A549 treated with CpdA at 1 μM for 4 hours (cell line): ENCODE measurements at places on chromosomes 2 and 18. TPM values are rescaled to one million over a fixed set of nuclear protein-coding genes. Genes with fewer than 3 reads are reported as not detected.

The ZNF638 gene
- total RNA-seq = 68.2 to 90.3 TPM (median 72.9 TPM) in 5 replicates

The CYRIA gene
- total RNA-seq = 0.19 to 0.32 TPM (median 0.31 TPM) in 5 replicates

The MRO gene
- total RNA-seq = 0.10 to 0.27 TPM (median 0.20 TPM) in 4 of 5 replicates, not detected in the other

The SIX2 gene
- 0.12 to 0.35 TPM (median 0.22 TPM) in 5 replicates for total RNA-seq

The SPATA3 gene
- not detected in 5 replicates for total RNA-seq

The UGT1A5 gene
- not detected in 5 replicates for total RNA-seq

The CFLAR gene
- total RNA-seq = 60.3 to 87.2 TPM (median 73.2 TPM) in 5 replicates

The CSRNP3 gene
- total RNA-seq = not detected in 5 replicates

The RDH14 gene
- total RNA-seq = 38.0 to 42.0 TPM (median 39.6 TPM) in 5 replicates

The ALPI gene
- total RNA-seq = not detected in 5 replicates

The ALK gene
- total RNA-seq = 0.06 TPM in 1 of 5 replicates, not detected in the others

The SERPINB12 gene
- total RNA-seq = not detected in 5 replicates

The CD28 gene
- not detected in 5 replicates for total RNA-seq

The GBX2 gene
- total RNA-seq = 2.2 to 3.7 TPM (median 2.6 TPM) in 5 replicates

The POTEE gene
- total RNA-seq = 0.03 to 0.08 TPM (median 0.06 TPM) in 4 of 5 replicates, not detected in the other

The COBLL1 gene
- total RNA-seq = 4.1 to 7.2 TPM (median 4.1 TPM) in 5 replicates

The ARHGAP25 gene
- 0.12 to 0.39 TPM (median 0.21 TPM) in 4 of 5 replicates, not detected in the other for total RNA-seq

The RFTN2 gene
- total RNA-seq = not detected in 5 replicates

The BMPR2 gene
- 10.7 to 17.7 TPM (median 15.2 TPM) in 5 replicates for total RNA-seq

The USP34 gene
- 48.5 to 60.9 TPM (median 53.4 TPM) in 5 replicates for total RNA-seq

The C2orf66 gene
- total RNA-seq = 0.08 to 0.15 TPM (median 0.09 TPM) in 4 of 5 replicates, not detected in the other
